ENCODE measurements at places on chromosomes 13 and 19. TPM values are rescaled to one million over a fixed set of nuclear protein-coding genes. Genes with fewer than 3 reads are reported as not detected.

The LYPD5 gene
- total RNA-seq, result 15.0 TPM

The NKPD1 gene
- not detected for total RNA-seq

The PTPRH gene
- 3.1 TPM for total RNA-seq

The UHRF1 gene
- 3.5 TPM for total RNA-seq

The LHB gene
- not detected for total RNA-seq

The FOXA3 gene
- total RNA-seq, result 0.79 TPM

The LILRB5 gene
- 75.5 TPM for total RNA-seq

The KIR2DL3 gene
- total RNA-seq, result not detected

- DNase-seq, result no peak
Measured at GRCh38 chr13:76455960-76456359, 430.2 kb downstream of the KCTD12 start.

GRCh38 chr19:608155-609003 is 18.7 kb downstream of the HCN2 start:
- no peak for DNase-seq

- DNase-seq, result no peak
Measured at GRCh38 chr13:109205315-109205714, 575.9 kb downstream of the MYO16 start.

- no peak for DNase-seq
Measured at GRCh38 chr19:15508035-15508710, at the start of gene CYP4F22. TSS of gene CYP4F22 (plus strand) at chr19:15508525. CDS start at chr19:15525337, 16,812 bp downstream.

- DNase-seq, result no peak
Measured at GRCh38 chr13:91247768-91248167, 99.7 kb upstream of the MIR17HG start.

GRCh38 chr19:12720851-12721655 is 2.7 kb downstream of the TNPO2 start:
- no peak for DNase-seq

DNA sequence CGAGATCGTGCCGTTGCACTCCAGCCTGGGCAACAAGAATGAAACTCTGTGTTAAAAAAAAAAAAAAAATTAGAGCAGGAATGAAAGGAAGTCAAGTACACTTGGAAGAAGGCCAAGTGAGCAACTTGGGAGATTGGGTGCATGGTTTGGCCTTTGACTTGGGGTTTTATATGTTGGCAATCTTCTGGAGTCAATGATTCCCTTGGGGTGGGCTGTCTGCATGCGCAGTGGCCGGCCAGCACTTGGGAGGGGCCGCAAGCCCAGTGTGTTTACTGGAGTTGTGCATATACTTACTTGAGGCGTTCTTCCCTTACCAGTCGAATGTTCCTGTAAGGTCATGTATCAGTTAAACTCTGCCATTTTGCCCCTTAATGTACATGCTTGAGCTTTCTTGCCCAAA is 103.9 kb downstream of the FAM216B start:
- DNase-seq, result no peak

DNA sequence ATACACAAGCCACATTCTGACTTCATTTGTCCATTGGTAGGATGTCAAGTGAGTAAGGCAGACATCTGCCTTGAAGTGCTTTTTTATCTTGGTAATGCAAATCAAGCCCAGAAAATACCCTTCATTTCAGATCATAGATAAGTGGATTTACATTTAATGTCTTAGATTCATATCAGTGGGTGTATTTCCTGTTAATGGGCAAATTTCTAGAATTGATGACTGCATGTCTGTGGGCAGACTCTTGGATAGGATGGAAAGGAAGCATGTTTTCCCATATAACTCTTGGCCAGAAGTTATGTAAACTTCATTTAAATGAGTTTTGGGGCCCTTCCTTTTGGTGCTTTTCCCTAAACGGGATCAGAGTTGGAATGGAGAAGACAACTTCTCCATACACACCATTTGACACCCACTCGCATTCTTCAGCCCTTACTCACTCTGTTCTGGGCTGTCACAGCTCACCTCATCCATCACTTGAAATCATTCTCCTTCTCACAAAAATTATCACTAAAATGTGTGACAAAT is 154.6 kb downstream of the FLT1 start:
- DNase-seq, result no peak

GRCh38 chr19:47542030-47542475 is 27.2 kb upstream of the NAPA start:
- DNase-seq, result no peak

DNA sequence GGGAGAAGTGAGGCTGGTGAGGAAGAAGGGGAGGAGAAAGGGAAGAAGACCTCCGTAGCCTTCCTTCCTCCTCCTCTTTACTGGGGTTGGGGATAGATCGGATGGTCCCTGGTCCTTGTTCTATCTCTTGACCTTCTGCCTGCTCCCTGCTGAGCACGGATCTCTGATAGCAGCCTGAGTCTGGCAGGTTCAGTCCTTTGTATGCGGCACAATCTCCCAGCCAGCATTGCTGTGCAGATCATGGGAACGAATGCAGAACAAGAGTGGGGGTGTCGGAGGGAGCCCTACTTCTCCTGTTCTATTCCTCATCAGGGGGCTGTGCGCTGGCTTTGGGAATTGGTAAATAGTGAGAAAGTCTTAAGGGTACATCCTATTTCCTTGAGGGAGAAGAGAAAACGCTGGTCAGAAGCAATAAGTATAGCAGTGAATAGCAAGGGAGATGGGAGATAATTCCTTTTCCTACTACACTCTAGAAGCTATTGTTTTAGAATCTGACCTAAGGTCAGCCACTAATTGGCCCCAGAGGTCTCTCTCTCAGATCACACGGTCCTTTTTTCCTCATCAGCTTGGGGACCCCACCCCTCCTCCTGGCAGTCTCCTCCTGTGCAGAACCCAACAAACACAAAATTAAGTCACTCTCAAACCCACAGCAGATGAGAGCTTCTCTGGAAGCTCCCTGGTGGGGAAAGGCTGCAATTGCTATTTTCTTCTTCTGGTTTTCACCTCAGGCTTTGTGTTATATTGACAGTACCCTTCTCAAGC is 41.0 kb downstream of the KL start:
- no peak for DNase-seq

DNA sequence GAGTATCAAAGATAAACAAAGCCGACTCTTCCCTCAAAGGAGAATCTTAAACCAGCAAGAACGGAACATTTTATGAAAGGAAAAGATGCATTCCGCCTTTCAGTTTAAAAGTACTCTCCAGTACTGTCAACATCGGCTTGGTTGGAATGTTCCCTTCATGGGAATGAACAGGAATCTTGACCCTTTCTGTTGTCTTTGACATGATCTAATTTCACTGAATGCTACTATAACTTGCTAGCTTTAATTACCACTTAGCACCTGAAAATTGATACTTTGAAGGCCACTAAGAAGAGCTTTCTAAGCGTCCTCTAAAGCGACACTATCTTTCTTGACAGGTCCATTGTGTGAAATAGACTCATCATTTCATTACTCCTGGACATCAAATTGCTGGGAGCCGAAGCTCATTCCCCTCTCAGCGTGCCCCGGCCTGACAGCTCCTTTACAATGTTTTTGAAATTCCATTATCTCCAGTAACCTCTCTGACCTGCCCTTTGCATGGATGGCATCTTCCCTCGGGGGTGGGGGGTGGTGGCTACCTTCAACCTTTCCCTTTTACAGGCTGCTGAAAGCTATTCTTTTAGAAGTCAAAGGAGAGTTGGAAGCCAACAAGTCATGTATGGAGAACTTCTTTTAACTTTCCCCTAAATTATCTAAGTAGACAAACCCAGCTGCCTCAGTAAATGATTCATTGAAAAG is 67.9 kb downstream of the EFNB2 start:
- no peak for DNase-seq

- no peak for DNase-seq
Measured at GRCh38 chr19:38228491-38229439, 4.7 kb upstream of the DPF1 start.

DNA sequence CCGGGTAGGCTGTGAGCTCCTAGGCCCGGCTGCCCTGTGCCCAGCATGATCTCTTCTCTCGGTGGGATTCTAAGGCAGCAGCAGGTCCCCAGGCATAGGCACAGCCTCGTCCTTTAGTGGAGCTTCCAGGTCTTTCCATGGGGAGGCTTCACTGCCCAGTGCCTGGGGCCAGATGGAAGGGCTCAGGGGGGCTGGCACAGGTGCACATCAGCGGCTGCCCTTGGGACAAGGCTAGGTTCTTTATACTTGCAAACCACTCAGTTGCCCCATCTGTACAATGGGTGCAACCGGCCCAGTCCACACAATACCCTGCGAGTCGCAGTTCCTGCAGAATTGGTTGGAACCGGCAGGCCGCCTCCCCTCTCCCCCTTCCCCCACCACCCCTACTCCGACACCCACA is 14.2 kb downstream of the KCTD15 start:
- DNase-seq, result no peak

DNA sequence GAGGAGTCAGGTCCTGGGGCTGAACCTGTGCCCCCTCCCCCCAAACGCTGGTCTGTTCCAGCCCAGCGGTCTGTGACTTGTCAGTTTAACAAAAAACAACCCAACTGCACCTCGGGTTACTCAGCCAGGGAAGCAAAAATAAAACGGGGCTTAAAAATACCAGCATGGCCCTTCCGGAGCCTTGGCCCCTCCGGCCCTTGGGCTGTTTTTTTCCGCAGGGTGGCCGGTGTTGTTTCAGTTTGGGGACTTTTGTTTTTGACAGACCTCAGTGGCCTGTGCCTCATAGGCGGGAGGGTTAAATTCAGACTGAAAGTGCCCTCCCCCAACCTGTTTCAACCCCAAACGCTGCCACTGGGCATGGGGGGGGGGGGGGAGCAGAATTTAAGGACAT is 4.0 kb downstream of the TCF3 start:
- DNase-seq, result no peak

GRCh38 chr13:113006660-113007059 is 37.6 kb downstream of the MCF2L start:
- DNase-seq, result no peak

DNA sequence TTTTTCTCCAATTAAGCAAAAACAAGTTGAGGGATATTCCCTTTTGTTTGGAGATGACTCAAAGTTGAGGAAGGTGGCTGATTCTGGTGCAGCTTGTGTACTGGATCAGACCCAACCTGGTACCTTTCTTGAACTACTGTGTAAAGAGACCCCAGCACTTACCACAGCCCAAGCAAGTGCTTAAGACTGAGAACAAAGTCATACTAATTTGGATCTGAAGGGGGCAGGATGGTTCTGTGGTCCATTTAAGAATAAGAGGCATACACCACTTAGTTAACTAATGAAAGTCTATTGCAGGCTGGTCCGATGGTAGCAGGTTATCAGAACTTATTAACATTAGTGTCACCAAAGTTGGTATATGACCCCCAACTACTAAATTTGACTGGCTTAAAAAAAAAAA is 6.3 kb downstream of the THSD1 start:
- no peak for DNase-seq
